ENCODE measurements at places on chromosomes 2 and 18.

- no peak for ATAC-seq
These were observed 14.8 kb upstream of the ADAM17 start for GRCh38 chr2:9570182-9571060.

- ATAC-seq, result no peak
These were observed 2.7 kb downstream of the CHAC2 start for GRCh38 chr2:53770264-53770663.

DNA sequence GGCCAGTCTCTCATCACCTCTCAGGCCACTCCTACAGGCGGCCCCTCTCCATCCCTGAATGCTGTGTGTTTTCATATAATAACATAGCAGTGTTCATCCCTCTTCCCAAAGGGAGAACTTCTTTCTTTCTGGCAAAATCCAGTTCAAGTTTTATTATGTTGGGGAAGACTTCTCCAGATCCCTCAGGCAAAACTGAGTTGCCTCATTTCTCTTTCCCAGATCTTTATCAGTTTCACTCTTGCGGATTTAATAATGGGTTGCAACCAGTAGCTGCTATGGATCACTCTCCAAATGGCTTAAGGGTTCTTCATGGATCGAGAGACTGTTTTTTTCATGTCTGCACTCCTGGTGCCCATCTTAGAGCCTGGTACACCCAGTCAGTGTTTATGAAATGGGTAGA lies 129.9 kb downstream of the FHOD3 start:
- no peak for ATAC-seq

GRCh38 chr2:23698116-23698693 lies 228.7 kb downstream of the ATAD2B start:
- ATAC-seq, result no peak

GRCh38 chr2:45770811-45771210 lies 119.3 kb downstream of the PRKCE start:
- peak; percentile 47 for ATAC-seq

GRCh38 chr2:199382091-199382490 lies 75.6 kb downstream of the SATB2 start:
- no peak for ATAC-seq

DNA sequence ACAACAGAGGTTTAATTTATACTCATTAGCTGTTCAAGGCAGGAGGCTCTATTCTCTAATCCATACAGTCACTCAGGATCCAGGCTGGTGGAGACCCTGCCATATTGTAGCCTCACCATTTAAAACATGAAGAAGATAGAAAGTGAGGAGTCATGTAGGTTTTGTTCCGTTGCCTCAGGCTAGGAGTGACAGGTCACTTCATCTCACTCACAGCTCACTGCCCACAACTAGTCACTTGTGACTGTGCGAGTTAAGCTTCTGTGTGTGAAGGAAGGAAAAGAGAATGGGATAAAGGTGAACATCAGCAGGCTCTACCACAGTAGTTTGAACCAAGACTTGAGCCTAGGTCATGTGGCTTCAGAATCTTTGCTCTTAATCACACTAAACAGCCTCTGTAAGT lies 9.0 kb upstream of the IGFBP2 start:
- no peak for ATAC-seq

- no peak for ATAC-seq
These were observed 488 bp upstream of the RHOB start for GRCh38 chr2:20446255-20446916.

- ATAC-seq, result no peak
These were observed 98.0 kb downstream of the SMAD7 start for GRCh38 chr18:48852794-48853193.

- no peak for ATAC-seq
These were observed 63.7 kb upstream of the MMADHC start for GRCh38 chr2:149651229-149651628.

GRCh38 chr18:74006143-74006542 lies 141.5 kb downstream of the FBXO15 start:
- ATAC-seq, result no peak

- no peak for ATAC-seq
These were observed 72.5 kb downstream of the SS18 start for GRCh38 chr18:26017929-26018328.

DNA sequence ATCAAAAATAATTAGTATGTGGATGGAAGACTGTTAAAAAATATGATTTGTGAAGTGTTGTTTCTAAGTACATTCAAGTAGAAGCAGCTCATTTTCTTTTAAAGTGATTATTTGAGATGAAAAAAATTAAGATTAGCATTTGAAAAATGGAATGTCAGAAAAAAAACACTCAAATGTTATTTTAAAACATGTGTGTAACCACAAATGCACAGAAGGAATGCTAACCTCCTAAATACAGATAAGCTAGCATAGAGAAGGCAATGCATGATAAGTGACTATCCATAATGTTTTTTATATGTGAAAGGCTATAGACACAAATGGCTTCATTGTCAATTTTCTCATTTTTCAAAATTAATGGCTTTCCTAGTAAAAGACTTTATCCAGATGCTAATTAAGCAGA lies 198.9 kb downstream of the NYAP2 start:
- ATAC-seq, result no peak

- no peak for ATAC-seq
These were observed 143.2 kb upstream of the SETBP1 start for GRCh38 chr18:44537526-44537925.

GRCh38 chr18:3814816-3815215 lies 364.8 kb downstream of the TGIF1 start:
- ATAC-seq, result no peak

- ATAC-seq, result no peak
These were observed 38.8 kb upstream of the ACYP2 start for GRCh38 chr2:54076586-54076985.

- no peak for ATAC-seq
These were observed 122.0 kb downstream of the KIAA1328 start for GRCh38 chr18:36950960-36951359.

GRCh38 chr2:217799563-217800432 lies 203.0 kb downstream of the TNS1 start:
- no peak for ATAC-seq

- no peak for ATAC-seq
These were observed 30.1 kb upstream of the MBOAT2 start for GRCh38 chr2:9033385-9034168.

DNA sequence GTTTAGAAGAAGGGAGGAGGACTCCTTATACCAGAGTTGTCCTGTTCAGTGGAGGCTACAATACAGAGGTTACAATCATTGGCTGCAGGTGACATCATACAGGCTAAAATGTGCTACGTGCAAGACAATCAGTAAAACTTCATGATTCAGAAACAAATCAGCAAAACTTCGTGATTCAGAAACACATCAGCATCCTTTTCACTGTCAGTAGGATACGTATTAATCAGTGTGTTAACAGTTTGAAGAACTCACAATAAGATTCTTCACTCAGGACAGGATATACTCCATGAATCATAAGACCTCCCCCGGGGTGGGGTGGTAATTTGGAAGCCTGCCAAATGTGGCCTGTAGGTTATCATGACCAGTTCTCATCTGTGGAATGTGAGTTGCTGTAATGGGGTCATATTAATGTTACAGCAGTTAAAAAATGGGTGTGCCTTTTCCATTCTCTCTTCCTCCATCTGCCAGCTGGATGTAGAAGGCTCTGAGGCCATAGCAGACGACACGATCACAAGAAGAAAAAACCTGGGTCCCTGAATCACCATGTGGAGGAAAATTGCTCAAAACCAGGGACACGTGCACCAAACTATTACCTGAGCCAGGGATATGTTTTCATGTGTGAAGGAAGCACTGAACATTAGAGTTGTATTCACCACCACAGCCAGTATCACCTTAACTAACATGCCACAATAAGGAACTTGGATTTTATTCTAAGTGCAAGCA lies 134.8 kb upstream of the CREB1 start:
- no peak for ATAC-seq

DNA sequence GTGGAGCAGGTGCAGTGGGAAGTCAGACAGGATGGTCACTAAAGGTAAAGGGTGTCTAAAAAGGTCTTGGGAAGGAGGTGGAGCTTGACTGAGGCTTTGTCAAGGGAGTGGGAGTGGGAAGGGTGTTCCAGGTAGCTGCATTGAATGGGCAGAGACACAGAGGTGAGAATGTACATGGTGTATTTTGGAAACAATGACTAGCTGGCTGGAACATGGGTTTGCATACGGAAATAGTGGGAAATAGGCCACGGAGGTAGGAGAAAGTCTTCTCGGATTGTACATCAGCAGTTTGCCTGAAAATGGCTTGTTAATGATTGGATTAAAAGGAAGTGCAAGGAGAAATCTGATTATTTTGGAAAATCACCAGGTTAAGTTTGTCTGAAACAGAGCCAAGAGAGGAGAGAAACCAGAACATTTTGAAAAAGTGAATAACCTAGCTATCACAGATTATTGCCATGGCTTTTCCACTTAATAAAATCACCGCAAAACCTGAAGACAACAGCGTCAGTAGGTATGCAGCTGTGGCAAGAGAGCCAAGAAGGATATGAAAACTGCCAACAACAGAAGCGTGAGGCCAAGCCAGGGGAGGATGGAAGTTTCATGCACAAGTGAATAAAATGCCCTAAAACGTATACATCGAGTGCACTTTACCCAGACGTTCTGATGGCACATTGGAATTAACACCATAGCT lies 13.9 kb downstream of the PAX8 start:
- ATAC-seq, result no peak

All from gastroesophageal sphincter (tissue), 4 donors.